ENCODE measurements at places on chromosomes 7 and 10. TPM values are rescaled to one million over a fixed set of nuclear protein-coding genes. Genes with fewer than 3 reads are reported as not detected.

ZNF488 gene
- total RNA-seq: not detected

DNA sequence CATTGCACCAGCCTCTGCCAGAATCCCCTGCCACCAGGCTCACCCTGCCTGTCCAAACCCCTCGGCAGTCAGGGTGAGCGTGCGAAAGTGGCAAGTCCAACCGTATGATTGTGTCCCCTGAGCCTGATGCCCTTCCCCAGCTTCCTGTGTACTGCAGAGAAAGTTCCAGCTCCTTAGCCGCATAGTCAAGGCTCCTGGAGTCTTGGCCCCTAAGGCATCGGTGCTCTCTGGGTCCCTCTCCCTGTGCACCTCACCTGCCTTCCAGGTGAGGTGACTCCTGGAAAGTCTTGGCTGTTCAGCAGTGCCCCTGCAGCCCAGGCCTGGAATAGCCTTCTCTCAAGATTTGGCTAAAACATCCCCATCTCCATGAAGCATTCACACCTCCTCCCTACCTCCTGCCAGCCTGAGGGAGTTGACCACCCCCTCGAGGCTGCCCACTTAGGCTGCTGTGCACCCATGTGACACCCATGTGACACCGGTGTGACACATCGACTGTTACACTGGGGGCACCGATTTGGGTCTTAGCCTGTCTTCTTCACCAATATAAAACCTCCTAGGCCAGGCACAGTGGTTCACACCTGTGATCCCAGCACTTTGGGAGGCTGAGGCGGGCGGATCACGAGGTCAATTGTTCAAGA lies 56.1 kb upstream of the ELN start:
- H3K4me3 ChIP-seq: no peak overlapping the region
- H3K27me3 ChIP-seq: no peaks in the 10 kb centered on the region
- H3K4me1 ChIP-seq: peaks cover 4% of the 10 kb centered on the region
- H3K27ac ChIP-seq: no peak overlapping the region
- no peak for DNase-seq

GRCh38 chr10:65891073-65891981 lies 1034.5 kb upstream of the LRRTM3 start:
- no peak overlapping the region for H3K27ac ChIP-seq
- DNase-seq: no peak
- no peaks in the 10 kb centered on the region for H3K27me3 ChIP-seq
- H3K36me3 ChIP-seq: no peaks in the 10 kb centered on the region
- H3K4me3 ChIP-seq: no peak overlapping the region

DNA sequence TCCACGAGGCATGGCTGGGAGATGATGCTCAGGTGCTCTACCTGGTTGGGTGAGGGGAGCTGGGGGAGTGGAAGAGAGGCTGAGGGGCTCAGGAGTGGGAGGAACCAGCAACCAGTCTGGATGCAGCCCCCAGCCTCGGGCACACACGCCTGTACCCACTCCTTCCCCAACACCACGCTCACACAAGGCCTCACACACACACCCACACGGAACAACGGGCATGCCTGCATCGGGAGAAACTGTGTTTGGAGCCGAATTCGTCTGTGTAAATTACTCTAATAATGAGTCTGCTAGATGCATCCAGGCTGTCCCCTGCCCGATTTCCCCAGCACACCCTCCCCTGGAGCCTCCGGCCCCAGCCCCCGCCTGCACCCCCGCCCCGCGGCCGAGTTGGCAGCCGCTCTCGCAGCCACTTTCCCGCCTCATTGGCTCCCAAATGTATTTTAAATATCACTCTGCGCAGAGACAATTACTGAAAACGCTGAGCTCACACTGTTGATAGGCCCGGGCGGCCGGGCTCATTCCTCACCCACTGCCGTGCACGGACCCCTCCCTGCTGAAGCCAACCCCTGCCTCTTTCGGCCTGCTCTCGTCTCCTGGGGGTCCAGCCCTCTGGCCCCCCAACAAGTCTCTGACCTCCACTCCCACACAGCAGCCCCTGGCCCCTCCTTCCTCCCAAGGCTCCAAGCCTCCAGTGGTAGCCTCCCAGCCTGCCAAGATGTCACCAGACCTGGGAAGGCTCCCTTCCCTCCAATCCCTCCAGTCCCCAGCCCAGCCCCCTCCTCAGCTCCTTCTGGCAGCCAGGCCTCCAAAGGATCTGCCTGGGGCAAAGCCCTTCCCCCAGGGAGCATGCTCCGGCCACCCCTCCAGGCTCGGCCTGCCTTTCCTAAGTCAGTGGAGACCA lies 11.1 kb downstream of the H2BK1 start:
- H3K4me1 ChIP-seq: no peaks in the 10 kb centered on the region
- peaks cover 44% of the 10 kb centered on the region for H3K27me3 ChIP-seq
- no peak overlapping the region for H3K4me3 ChIP-seq
- H3K36me3 ChIP-seq: no peaks in the 10 kb centered on the region
- DNase-seq: no peak
- no peak overlapping the region for H3K27ac ChIP-seq

DNA sequence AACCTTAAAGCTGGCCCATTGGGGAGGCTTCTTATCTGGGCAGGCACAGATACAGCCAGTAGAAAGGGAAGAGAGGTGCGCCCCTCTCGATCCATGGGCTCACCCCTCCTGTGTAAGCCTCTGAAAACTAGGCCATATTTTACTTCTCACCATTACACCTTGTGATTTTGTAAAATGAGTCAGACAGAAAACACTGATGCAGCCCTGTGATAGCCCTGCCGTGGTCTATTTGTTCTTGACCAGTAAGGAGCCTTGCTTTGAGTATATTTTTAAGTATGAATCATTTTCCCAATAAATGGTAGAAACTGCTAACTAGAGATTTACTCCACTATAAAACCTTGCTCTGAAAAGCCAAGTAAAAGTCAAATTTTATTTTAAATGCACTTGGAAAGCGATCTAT lies 329.8 kb upstream of the MBL2 start:
- no peak for DNase-seq
- no peaks in the 10 kb centered on the region for H3K4me1 ChIP-seq
- H3K4me3 ChIP-seq: no peak overlapping the region
- no peak overlapping the region for H3K27ac ChIP-seq
- H3K27me3 ChIP-seq: no peaks in the 10 kb centered on the region
